ENCODE measurements at places on chromosomes 16 and 17.

- DNase-seq: no peak
Observed at GRCh38 chr17:80941171-80941570, 50.5 kb upstream of the CHMP6 start.

- DNase-seq: no peak
Observed at GRCh38 chr17:33871720-33872540, 383.2 kb upstream of the CCL2 start.

- no peak for DNase-seq
Observed at GRCh38 chr17:20920815-20921199, 122.0 kb downstream of the USP22 start.

DNA sequence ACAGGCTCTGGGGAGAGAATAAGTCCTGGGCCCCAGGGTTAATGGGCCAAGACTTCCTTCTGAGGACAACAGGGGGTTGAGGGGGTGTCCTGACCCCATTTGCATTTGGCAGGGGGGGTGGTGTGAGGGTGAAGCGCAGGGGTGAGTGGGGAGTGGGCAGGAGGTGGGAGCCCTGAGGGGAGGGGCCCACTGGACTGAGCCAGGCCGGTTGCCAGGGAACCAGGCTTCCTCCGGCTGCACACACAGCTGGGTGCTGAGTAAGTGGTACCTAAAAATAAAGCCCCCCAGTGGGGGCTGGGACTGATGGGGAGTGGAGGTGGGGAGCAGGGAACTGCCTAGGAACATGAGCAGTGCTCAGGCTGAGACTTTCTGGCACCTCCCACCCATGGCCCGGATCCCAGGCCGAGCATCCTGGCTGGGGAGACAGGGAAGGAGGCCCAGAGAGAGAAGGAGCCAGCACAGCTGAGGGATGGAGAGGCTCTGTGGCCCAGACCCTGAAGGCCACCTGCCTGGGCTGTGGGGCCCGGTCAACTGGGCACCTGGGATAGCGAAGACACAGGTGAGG is 7.5 kb upstream of the RASD1 start:
- DNase-seq: no peak

GRCh38 chr17:41624208-41625101 is at the start of gene KRT17:
TSS of gene KRT17 (minus strand) at chr17:41624575. CDS start at chr17:41624509, 66 bp downstream.
- no peak for DNase-seq
